ENCODE measurements at places on chromosomes 12 and 14.

DNA sequence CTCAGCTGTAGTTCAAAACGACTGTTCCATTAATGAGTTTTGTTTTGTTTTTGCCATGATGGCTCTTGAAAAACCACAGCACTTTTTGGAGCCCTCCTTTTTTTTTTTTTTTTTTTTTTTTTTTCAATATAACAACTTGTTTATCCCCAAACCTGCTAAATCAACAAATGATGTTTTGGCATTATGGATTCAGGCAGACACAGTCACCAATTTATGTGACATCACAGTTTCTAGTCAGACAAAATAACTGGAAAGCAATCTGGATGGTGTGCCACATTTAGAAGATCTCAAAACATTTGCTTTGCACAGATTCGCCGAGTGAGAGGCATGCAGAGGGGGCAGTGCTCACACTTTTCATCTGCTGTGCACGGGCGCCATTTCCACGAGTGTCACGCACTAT lies 7.9 kb upstream of the RFLNA start:
- no peak for DNase-seq

GRCh38 chr12:67459173-67459572 lies 189.4 kb upstream of the DYRK2 start:
- DNase-seq, result no peak

GRCh38 chr12:130288206-130288605 lies 49.5 kb upstream of the PIWIL1 start:
- DNase-seq, result no peak

- DNase-seq, result no peak
Measured at GRCh38 chr14:53108292-53109104, 44.6 kb downstream of the DDHD1 start.

- no peak for DNase-seq
Measured at GRCh38 chr14:77004711-77005460, 23.6 kb downstream of the IRF2BPL start.

Measured in activated T-helper 9 cell treated with anti-CD3 and anti-CD28 coated beads, Interleukin-2, amount 50 U/mL, for 16 hours (primary cell).